Stimulated activated CD4-positive, alpha-beta T cell treated with anti-CD3 and anti-CD28 coated beads, Interleukin-15, amount 100 ng/mL, for 48 hours (primary cell): ENCODE measurements at places on chromosomes 7 and 10.

DNA sequence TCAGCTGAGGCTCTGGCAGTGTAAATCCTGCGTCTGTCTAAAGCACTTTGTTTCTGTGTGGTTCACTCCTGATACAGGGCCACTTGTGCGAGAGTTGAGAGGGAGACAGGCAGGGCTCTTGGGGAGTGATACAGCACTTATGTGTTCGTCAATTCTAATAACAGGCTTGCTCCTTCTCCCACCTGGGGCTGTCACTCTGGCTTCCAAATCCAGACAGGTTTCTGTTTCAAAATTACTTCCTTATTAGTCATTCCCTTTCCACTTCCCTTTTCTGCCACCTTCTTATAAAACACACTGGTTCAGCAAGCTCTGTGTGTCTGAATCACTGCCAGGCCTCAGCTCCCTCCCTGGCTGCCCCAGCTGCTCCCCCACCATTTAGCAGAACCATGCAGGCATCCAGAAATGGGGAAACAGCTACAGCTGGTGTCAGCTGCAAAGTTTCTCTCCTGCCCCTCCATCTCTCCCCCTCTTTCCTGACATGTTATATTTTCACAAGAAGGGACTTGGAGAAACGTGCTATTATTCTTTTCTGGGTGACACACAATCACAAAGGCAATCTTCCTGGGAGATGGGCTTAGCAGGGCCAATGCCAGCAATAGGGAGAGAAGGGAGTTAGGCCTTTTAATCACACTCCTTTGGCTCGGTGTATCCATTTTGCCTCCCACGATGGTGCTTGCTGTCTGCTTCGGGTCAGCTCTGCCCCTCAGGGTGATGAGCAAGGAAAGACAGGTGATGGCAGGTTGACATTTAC is 58.4 kb upstream of the ZNRF2 start:
- no peak for DNase-seq

DNA sequence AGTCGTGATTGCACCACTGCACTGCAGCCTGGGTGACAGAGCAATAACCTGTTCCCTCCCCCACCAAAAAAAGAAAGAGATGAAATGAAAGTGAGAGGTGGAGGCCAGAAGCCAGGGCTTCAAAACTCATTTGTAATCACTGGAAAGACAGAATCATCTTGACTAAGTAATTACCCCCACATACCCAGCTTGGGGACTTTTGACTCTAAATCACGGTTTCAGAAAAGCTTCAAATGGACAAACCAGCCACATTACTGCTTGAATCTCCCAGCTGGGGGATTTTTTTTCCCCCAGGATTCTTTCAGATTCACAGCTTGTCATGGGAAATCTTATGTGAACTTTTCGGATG is 361.0 kb downstream of the FRMD4A start:
- peak; percentile 12 for DNase-seq

DNA sequence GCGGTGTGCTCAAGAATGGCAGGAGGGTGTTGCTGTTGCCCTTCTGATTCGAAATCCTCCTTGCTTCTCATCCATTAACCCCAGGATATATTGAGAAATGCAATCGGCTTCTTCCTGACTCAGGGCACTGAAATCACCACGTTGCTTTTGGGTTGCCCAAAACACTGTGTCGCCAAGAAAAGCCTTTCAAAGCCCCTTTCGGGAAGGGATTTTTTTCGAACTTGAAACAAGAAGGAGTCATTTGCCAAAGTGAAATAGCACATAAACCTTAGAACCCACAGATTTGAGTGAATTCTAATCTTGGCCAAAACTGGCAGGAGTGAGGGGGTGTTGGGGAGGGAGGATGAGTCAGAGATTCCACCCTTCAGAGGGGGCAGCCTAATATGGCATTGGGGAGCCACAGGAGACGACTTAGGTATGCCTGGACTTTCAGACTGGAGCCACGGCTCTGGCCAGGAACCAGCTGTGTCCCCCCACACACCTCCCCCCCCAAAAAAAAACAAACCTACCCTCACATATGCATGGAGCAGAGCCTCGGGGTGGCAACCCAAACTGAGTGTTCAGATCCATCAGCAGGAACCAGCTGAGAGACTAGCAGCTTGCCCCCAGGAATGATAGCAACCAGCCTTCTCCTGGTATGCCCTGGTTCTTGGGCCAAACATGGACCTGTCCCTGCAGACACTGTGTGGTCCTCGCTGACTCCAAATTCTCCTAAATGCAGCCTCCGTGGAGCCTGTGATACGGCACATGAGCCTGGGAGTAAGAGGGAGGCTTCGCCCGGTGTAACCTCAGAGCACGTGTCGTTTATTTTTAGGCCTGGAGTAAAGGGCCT is 138.4 kb downstream of the FGFR2 start:
- DNase-seq, result no peak

- no peak for DNase-seq
Observed at GRCh38 chr10:107496594-107496993, 332.1 kb upstream of the SORCS1 start.

GRCh38 chr10:23780331-23780730 is 341.5 kb downstream of the OTUD1 start:
- no peak for DNase-seq

GRCh38 chr7:78323118-78323517 is 524.5 kb downstream of the PHTF2 start:
- DNase-seq, result no peak

GRCh38 chr7:110962374-110962773 is 128.6 kb upstream of the LRRN3 start:
- no peak for DNase-seq

- DNase-seq, result no peak
Observed at GRCh38 chr10:113520261-113520660, 32.6 kb upstream of the HABP2 start.

- no peak for DNase-seq
Observed at GRCh38 chr7:87816389-87816788, 59.8 kb downstream of the SLC25A40 start.

DNA sequence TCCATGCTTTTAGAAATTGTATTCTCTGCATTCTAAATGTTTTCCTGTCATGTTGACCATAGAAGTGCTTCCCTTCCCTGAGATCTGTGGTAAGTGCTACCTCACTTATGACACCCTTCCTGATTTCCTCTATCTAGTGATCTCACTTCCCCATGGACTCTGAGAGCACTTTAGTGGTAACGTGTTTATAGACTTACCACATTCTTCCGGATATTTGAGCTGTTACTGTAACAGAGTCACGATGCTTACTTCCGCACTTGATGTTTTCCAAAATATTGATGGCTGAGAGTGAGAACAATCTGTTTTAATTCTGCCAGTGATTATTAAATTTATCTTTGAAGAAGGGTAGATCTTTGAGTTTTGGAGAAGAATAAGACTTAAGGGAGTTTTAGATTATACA is 60.1 kb upstream of the NAMPT start:
- DNase-seq, result no peak

GRCh38 chr7:92057375-92057774 is 76.9 kb downstream of the CYP51A1 start:
- no peak for DNase-seq

- no peak for DNase-seq
Observed at GRCh38 chr7:135911099-135911498, 66.1 kb downstream of the MTPN start.

DNA sequence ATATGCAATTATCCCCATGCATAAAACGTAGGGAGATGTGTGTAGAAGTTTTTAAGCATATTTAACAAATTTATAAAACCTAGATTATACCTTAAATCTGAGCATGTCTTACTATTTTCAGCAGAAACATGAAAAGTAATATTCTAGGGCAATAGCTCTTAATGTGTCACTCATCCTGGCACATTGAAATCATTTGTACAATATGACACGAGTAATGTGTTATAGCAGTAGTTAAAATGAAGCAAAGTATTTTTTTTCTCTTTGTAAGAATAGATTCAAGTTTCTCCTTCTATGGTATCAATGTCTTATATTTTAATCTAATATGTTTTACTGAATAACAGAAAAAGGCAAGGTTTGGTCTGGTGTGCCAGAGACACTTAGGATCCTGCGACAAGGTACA is 274.9 kb upstream of the PLXDC2 start:
- DNase-seq, result no peak

- DNase-seq, result no peak
Observed at GRCh38 chr7:29084832-29085231, 61.5 kb downstream of the CPVL start.

GRCh38 chr7:11567571-11567970 is 264.4 kb downstream of the THSD7A start:
- no peak for DNase-seq

GRCh38 chr10:30176776-30177533 is 117.6 kb upstream of the JCAD start:
- DNase-seq, result no peak

- no peak for DNase-seq
Observed at GRCh38 chr7:73449422-73449821, 15.8 kb downstream of the FZD9 start.

DNA sequence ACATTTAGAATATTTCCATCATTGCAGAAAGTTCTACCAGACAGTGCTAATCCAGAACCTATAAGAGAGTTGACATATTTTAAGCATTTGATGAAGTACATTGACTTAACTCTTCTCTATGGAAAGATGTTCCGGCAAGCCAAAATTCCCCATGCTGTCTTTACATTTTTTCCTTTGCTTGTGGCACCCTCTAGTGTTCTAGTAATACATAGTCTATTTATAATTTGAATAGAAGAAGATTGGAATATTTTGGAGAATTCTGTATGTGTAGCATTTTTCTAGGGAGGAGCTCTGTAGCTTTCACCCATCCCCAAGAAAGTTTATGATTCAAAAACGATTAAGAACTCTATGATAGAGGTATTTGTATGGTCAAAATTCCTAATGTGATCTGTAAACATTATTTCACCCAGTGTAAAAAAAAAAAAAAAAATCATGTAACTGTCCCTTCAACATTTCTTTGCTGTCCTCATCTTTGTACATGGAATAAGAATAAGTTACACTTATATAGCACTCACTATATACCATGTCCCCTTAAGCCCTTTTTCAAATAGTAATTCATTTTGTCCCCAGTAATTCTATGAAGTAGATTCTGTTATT is 33.2 kb downstream of the NRF1 start:
- DNase-seq, result no peak

GRCh38 chr7:84261509-84261908 is 66.9 kb upstream of the SEMA3A start:
- DNase-seq, result no peak

DNA sequence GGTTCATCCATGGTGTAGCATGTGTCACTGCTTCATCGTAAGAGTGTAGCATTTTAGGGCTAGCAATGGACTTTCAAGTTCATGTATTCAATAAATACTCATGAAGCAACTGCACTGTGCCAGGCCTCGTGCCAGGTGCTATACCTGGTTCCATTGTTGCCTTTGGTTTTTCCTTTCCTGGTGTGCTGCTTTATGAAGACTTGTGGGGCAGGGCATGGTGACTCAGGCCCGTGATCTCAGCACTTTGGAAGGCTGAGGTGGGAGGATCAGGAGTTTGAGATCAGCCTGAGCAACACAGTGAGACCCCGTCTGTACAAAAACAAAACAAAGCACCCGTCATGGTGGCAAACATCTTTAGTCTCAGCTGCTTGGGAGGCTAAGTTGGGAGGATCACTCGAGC is 2.2 kb upstream of the CPA4 start:
- DNase-seq, result no peak

GRCh38 chr7:28125431-28126409 is 54.9 kb downstream of the JAZF1 start:
- no peak for DNase-seq

DNA sequence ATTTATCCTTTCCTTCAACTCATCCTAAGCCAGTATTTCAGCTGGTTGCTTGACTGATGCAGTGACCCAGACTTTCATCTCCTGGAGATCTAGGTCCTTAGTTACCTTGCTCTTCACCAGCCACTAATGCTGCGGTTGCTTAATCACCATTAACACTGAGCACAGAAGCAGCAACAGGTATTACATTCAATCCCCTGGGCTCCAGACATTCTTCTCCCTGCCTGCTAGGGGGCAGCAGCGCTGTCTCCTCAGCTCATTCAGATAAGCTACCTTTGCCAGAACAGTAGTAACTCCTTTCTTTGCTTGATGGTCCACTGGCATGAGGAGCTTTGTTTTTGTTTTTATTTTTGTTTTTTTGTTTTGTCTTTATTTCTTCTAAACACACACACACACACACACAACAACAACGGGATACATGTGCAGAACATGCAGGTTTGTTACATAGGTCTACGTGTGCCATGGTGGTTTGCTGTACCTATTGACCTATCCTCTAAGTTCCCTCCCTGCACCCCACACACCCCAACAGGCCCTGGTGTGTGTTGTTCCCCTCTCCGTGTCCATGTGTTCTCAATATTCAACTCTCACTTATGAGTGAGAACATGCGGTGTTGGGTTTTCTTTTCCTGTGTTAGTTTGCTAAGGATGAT is 1043.2 kb upstream of the C7orf33 start:
- DNase-seq, result no peak

DNA sequence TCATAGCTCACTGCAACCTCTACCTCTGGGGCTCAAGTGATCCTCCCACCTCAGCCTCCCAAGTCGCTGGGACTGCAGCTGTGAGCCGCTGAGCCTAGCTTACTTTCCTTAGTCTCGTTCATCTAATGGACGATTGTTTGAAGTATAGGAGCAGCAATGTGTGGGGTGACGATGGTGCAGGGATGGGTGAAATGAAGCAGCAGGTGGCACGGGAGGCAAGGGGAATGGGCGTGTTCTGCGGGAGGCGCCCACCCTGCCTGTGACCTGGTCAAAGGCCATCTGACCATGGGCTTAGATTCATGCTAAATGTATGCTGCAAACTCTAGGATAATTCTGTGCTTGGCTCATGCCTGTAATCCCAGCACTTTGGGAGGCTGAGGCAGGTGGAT is 210.7 kb downstream of the MAD1L1 start:
- no peak for DNase-seq

DNA sequence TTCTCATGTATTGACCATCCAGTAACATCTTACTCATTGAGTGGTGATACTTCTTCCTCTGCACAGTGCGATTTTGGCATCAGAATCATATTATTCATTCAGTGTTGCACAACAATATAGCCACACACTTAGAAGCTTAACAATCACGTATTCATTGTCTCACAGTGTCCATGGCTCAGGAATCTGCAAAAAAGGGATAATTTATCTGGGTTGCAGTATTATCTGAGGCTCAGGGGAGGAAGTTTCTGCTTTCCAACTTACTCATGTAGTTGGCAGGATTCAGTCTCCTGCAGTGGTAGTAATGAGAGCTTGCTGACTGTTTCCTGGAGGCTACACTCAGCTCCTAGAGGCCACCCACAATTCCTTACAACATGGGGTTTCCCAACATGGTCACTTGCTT is 803.6 kb downstream of the SORCS1 start:
- DNase-seq, result no peak

- no peak for DNase-seq
Observed at GRCh38 chr7:85693326-85693725, 506.5 kb upstream of the SEMA3D start.

GRCh38 chr7:6640246-6640721 is 3.2 kb downstream of the ZNF316 start:
- DNase-seq, result no peak

GRCh38 chr10:71075086-71075758 is 137.1 kb upstream of the UNC5B start:
- no peak for DNase-seq

DNA sequence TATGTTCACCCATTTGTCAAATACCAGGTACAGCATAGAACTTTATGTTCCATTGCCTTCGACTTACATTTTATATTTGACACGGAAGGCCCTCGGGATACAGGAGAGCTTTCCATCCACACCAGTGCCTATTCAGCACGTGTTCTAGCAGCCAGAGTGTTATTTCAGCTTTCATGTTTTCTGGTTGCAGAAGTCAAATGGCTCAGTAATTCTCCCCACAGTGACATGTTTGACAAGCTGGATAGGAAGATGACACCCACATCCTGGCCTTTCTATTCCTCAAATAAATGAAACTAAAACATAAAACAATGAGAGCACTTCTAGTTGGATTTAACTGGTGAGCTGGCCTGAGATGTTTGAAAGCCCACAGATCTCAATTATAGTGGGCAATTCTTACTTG is 173.4 kb downstream of the SORCS1 start:
- DNase-seq, result no peak

- DNase-seq, result no peak
Observed at GRCh38 chr7:33794419-33794818, 110.9 kb upstream of the BMPER start.
